Mammary epithelial cell (primary cell): ENCODE measurements at places on chromosomes 3 and 15. TPM values are rescaled to one million over a fixed set of nuclear protein-coding genes. Genes with fewer than 3 reads are reported as not detected.

The SLC30A4 gene
- polyA plus RNA-seq = 3.1 TPM

The RPL39L gene
- 19.4 TPM for polyA plus RNA-seq

The SI gene
- not detected for polyA plus RNA-seq

The UBXN7 gene
- 15.5 TPM for polyA plus RNA-seq

The RPP14 gene
- 12.4 TPM for polyA plus RNA-seq

The MST1R gene
- 56.4 TPM for polyA plus RNA-seq

The ZNF620 gene
- 0.54 TPM for polyA plus RNA-seq

The AMT gene
- 1.7 TPM for polyA plus RNA-seq

The ANXA2 gene
- polyA plus RNA-seq = 10,424 TPM

The EFHB gene
- polyA plus RNA-seq = 0.09 TPM

The SOX14 gene
- not detected for polyA plus RNA-seq

The IQCF2 gene
- polyA plus RNA-seq = not detected

The RTP1 gene
- polyA plus RNA-seq = not detected

The NLGN1 gene
- polyA plus RNA-seq = not detected

The ZPLD1 gene
- polyA plus RNA-seq = 0.82 TPM

The ISL2 gene
- 0.02 TPM for polyA plus RNA-seq

The GOLGA8G gene
- polyA plus RNA-seq = not detected

The CACNA2D3 gene
- polyA plus RNA-seq = 0.05 TPM

The GHRL gene
- not detected for polyA plus RNA-seq

The CLRN1 gene
- not detected for polyA plus RNA-seq

The WDR73 gene
- polyA plus RNA-seq = 20.7 TPM

The CHCHD6 gene
- 30.0 TPM for polyA plus RNA-seq

The ARPIN gene
- polyA plus RNA-seq = 10.8 TPM

The SCAANT1 gene
- not detected for polyA plus RNA-seq

The DNAH12 gene
- 0.02 TPM for polyA plus RNA-seq

The KIF15 gene
- polyA plus RNA-seq = 3.8 TPM

The LAMB2 gene
- polyA plus RNA-seq = 150 TPM

The SLC15A2 gene
- polyA plus RNA-seq = 0.29 TPM

The SNTN gene
- polyA plus RNA-seq = not detected

The ITGA11 gene
- 0.01 TPM for polyA plus RNA-seq

The NOX5 gene
- 2.6 TPM for polyA plus RNA-seq

The GUCA1C gene
- polyA plus RNA-seq = 0.15 TPM

The MINAR1 gene
- polyA plus RNA-seq = 0.06 TPM

The ZNF80 gene
- not detected for polyA plus RNA-seq

The SLC28A2 gene
- not detected for polyA plus RNA-seq

The HYAL1 gene
- polyA plus RNA-seq = 2.5 TPM

The TRH gene
- not detected for polyA plus RNA-seq
